ENCODE measurements at places on chromosomes 13 and 19.

DNA sequence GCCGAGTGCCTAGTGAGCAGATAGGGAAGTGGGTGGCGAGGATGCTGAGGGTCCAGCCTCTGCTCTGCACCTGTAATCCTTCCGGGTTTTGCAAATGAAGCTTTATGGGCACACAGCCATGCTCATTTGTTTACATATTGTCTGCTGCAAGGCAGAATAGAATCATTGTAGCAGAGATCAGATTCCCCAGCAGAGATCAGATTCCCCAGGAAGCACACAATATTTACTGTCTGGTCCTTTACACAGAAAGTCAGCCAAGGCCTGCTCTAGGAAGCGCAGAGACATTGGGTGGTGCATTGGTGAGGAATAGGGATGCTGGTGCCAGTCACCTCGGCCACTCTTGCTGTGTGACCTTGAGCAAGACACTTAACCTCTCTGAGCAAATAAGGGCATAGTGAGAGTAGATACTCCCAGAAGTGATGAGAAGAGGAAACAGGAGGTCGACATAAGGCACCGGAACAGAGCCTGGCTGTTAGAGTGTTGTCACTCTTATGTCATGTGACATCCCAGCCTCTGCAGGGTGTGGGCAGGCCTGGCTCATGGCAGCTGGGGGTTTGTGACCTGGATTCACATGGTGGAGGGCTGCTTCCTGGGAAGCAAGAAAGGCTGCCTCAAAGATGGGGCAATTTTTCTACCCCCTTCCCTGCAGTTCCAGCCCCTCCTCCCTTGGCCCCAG is 25.6 kb downstream of the CARM1 start:
- no peak for DNase-seq

- DNase-seq = no peak
Observed at GRCh38 chr19:56294549-56294948, 20.1 kb downstream of the ZSCAN5A start.

DNA sequence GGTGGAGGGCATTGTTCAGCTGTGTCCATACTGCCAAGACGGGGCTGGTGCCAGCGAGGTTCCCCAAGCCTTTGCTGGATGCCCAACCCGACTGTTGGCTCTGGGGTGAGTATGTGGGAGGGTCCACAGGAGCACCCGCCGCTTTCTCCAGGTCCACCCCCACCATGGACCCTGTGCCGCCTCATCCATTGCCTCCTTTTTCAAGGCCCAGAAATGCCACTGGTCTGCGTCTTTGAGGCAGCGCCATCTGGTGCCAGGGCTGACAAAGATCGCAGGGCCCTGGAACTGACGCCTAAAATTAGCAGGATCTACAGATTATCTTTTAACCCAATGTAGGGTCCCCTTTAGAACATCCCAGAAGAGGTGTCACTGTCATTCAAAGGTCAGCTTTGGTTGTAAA is 34.6 kb downstream of the NFIX start:
- DNase-seq = peak; percentile 44

DNA sequence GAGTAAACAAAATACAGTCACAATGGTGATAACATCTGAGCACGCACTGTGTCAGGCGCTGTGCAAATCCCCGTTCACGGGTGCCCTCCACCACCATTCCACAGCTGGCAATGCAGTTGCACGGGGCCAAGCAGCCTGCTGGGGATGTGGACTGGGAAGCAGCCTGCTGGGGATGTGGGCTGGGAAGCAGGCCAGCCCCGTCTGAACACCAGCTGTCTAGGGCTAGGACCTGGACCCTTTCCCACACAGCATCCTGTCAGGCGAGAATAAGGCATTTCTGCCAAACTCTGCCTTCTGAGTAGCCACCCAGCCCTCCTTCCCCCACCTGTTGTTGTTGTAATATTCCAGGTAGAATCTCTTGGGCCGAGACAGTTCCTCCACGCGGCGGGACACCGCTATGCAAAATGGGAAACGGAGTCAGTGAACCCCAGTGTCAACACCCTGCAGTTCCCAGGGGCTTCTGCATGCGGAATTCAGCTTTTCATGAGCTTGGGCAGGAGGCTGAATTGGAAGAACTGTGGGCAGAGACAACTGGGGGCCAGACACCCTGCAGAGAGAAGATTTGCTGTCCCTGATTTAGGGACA is 27.8 kb upstream of the MIER2 start:
- no peak for DNase-seq

DNA sequence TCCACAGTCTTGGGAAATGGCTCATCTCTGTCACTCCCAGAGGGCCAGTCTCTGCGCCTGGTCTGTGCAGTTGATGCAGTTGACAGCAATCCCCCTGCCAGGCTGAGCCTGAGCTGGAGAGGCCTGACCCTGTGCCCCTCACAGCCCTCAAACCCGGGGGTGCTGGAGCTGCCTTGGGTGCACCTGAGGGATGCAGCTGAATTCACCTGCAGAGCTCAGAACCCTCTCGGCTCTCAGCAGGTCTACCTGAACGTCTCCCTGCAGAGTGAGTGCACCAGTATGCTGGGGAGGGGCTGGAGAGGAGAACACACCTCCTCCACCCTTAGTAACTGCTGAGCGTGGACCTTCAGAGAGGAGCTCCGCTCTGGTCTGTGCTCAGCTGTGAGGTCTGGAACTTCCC is 2.3 kb downstream of the SIGLEC9 start:
- DNase-seq = no peak

DNA sequence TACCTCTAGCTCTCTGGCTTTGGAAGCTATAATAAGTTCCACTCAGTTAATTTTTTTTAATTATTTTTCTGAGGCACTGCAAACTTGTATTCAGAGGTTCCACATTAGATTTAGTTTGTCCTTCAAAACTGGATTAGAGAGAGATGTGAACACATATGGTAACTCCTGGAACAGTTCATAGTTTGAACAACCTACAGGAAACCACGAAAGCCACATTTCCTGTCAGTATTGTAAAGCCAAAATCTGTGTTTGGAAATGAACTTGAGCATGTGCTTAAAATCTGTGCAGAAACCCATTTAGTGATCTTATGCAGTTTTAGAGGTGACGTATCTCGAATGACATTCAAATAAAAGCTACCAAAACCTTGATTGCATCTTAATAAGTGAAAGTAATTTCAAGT is 1952.0 kb downstream of the OLFM4 start:
- no peak for DNase-seq

All from endothelial cell (in vitro differentiated cells).